ENCODE measurements at places on chromosomes 4 and X.

GRCh38 chrX:40140706-40141499 lies 43.1 kb upstream of the BCOR start:
- no peak for DNase-seq

DNA sequence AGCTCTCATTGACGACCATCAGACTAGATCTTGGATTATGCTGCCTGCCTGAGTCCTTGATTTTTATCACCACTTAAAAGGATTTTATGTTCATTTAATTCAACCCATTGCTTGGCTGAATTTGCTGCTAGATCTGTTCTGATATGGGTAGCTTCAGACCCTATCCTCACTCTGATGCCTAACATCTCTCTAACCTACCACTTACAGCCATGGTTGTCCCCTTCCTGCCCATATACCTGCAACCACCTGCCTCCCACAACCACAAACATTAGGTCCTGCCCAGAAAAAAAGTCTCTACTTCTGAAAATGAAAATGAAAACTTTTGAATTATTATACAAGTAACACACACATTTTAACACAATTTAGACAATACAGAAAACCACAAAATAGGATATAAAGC lies 310.8 kb downstream of the HNRNPD start:
- no peak for DNase-seq

- no peak for DNase-seq
These were observed 161.2 kb downstream of the STK32B start for GRCh38 chr4:5212255-5213013.

DNA sequence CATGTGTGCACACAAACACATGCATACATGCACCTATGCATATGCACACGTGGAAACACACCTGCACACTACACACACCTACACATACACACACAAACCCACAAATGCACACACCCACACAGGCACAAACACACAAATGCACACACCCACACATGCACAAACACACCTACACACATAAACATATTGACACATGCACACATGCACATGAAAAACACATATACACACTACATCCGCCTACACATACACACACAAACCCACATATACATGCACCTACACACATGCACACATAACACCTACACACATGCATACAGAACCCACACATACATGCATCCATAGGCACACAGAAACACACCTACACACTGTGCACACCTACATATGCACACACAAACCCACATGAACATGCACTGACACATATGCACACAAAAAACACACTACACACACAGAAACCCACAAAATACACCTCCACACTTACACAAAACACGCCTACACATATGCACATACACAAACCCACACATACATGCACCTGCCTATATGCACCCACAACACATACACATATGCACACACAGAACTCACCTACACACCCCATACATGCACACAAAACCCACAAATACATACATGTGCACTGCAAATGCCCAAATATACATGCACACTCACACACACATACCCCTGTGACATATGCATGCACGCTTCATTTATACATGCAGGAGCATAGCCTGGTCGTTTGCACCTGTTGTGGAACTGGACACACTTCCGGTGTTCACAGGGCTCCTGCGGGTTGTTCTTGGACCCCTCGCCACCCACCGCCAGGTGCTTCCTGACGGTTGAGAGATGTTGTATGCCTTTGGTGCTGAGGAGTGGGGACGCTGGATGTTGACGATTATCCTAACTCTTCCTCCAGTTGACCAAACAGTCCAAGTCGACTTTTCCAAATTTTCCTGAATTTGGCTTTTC lies 22.1 kb downstream of the CD99 start:
- no peak for DNase-seq

DNA sequence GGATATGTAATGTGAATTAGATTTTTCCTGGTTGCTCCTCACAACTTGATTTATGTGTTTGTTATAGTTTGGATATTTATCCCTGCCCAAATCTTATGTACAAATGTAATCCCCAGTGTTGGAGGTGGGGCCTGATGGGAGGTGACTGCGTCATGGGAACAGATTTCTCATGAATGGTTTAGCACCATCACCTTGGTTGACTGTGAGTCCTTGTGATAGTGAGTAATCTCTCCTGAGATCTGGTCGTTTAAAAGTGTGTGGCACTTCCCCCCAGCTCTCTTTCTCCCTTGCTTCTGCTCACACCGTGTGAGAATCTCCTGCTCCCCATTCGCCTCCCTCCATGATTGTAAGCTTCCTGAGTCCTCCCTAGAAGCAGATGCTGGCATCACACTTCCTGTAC lies 2.2 kb downstream of the MID2 start:
- no peak for DNase-seq

- DNase-seq, result no peak
These were observed 318.6 kb downstream of the LDB2 start for GRCh38 chr4:16579866-16580265.

DNA sequence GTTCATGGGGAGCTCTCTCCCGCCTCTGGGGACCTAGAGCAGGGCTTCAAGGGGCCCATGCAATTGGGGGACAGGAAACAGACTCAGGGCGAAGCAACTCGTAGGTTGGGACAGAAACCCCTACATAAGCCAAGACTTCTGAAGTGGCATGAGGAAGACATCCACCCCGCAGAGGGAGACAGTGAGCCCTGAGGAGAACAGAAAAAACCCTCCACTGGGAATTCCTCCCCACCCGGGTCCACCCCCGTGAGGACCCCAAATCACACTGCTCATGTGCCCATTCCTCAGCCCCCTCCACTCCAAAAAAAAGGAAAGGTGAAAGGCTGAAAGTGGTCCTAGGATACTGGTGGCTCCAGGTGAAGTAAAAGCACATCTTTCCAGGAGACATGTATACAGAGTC lies 74.0 kb downstream of the CPZ start:
- no peak for DNase-seq

DNA sequence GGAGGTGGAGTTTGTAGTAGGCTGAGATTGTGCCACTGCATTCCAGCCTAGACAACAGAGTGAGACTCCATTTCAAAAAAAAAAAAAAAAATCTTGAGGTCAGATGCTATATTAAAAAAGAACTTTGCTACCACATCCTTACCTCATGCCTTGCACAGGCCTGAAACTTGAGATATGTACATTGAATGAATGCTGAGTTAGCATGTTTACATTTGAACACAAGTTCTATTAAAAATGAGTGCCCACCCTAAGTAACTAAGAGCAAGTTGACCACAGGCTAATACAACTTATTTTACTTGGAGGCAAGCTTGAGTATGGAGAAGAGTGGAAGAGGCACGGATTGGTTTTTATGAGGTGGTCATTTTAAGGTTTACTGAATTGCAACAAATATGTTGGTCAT lies 276.6 kb upstream of the GATB start:
- DNase-seq, result no peak

DNA sequence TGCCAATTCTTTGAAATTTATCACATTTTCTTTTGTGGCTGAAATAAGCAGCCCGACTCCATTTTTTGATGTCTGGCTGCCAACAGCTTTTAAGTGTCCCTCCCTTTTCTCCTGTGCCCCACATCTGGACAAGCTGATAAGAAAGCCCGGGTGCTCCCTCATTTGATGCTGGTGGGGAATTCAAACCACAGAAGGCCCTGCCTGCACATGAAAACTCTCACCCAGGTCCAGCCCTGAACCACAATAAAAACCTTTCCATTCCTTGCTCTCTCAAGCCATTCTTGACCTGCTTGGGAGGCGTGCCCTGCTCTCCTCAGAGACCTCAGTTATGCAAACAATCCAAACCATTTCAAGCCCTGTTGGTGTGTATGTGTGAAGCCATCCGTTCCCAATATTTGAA lies 93.9 kb downstream of the FAM53A start:
- DNase-seq, result no peak

DNA sequence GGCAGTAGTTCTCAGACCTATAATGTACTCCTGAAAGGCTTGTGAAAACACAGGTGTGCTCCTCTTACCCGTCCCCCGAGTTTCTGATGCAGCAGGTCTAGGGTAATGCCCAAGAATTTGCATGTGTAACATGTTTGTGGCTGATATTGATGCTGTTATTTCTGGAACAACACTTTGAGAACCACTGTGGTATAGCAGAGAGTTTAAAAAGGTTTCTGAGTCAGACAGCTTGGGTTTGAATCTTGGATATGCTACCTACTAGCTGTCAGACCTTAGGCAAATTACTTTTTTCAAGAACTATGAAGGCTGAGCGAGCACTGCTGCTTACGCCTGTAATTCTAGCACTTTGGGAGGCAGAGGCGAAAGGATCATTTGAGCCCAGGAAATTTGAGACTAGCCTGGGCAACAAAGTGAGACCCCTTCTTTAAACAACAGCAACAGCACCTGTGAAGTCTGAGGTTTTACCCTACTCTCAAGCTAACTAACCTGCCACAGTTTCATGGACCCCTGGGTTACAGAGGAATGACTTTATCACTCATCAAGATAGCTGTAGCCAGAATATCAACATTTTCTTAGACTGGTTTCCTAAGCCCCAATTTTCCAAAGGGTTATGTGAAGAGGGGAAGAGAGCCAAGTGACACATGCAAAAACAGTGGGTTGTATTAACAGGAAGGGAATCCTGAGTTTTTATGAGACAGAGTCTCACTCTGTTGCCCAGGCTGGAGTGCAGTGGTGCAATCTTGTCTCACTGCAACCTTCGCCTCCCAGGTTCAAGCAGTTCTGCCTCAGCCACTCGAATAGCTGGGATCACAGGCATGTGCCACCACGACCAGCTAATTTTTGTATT lies 5.1 kb downstream of the AFF1 start:
- no peak for DNase-seq

- DNase-seq, result no peak
These were observed 76.9 kb downstream of the PAQR3 start for GRCh38 chr4:78862314-78862737.

- no peak for DNase-seq
These were observed 84.4 kb upstream of the STK26 start for GRCh38 chrX:131938749-131939148.

Measured in gastrocnemius medialis (tissue), 4 donors.